CD4-positive, alpha-beta T cell (primary cell): ENCODE measurements at places on chromosomes 4 and X. TPM values are rescaled to one million over a fixed set of nuclear protein-coding genes. Genes with fewer than 3 reads are reported as not detected.

XAGE1B gene
- not detected for total RNA-seq

GRCh38 chr4:138910914-138911336, 104.7 kb upstream of the NOCT start:
- H3K4me3 ChIP-seq, result no peak overlapping the region
- no peaks in the 10 kb centered on the region for H3K4me1 ChIP-seq
- DNase-seq, result no peak
- H3K27ac ChIP-seq, result no peak overlapping the region
- H3K27me3 ChIP-seq, result no peaks in the 10 kb centered on the region

GRCh38 chr4:148074462-148074861, 342.6 kb downstream of the ARHGAP10 start:
- H3K4me1 ChIP-seq, result no peaks in the 10 kb centered on the region
- H3K27ac ChIP-seq, result no peak overlapping the region
- no peaks in the 10 kb centered on the region for H3K27me3 ChIP-seq
- DNase-seq, result no peak
- H3K36me3 ChIP-seq, result peaks cover 25% of the 10 kb centered on the region

DNA sequence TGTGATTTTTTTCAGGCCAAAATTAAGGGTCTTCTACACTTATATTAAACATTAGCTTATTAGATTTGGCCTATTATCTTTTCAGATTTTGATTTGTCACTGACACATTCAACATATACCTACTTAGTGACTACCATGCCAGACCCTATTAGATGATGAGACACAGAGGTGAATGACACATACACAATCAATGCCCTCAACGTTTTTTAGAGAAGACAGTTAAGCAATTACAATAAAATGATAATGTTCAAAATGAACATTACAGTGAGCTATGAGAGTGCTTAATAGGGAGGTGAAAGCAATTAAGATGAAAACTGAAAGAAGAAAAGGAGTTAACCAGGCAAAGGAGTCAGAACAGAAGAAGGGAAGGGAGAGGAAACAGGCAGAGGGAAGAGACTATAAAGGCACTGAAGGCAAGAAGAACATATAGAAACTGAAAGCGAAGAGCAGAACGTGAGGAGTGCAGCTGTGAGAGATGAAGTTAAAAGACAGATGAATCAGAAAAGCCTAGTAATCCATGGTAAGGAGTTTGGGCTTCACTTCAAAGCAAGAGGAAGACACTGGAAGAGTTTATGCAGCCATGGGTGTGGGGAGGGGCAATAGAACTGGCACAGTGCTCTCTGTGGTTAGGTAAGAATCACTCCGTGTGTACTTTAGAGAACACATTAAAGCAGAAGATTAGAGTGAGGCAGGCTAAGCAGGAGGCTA, 119.0 kb downstream of the REELD1 start:
- H3K4me1 ChIP-seq, result peaks cover 6% of the 10 kb centered on the region
- H3K36me3 ChIP-seq, result no peaks in the 10 kb centered on the region
- no peak overlapping the region for H3K4me3 ChIP-seq
- no peak overlapping the region for H3K27ac ChIP-seq
- H3K27me3 ChIP-seq, result no peaks in the 10 kb centered on the region
